ENCODE measurements at places on chromosomes 5 and 9.

DNA sequence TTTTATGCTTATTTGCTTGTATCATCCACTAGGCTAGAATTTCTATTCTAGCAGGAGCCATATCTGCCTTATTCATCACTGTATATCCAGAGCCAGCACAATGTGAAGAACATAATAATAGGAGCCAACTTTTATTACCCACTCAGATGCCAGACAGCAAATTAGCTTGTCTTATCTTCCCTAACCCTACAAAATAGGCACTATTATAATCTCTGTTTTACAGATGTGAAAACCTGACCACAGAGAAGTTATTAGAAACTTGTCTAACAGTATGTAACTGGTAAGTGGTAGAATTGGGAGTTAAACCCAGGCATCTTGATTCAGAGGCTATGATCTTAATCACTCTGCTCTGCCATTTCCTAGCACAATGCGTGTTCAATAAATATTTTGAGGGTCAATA is 579.5 kb downstream of the CAAP1 start:
- DNase-seq = no peak

DNA sequence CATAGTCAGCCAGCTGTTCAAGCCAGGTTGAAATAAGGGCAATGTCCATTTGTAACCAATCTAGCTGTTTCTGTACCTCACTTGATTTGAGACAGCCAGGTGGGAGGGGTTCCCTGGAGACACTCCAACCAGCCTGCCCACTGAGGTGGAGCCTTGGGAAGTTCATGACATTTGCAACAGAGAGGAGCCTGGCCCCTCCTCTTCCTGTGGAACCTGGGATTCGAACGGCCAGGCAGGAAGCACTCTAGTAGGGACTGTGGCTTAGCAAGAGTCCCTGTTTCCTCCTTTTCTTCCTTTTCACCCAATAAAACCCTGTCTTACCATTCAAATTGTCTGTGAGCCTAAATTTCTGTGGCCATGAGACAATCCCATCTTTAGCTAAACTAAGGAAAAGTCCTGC is 312.3 kb upstream of the NMUR2 start:
- DNase-seq = no peak

GRCh38 chr5:2748179-2748860 is 3.2 kb downstream of the IRX2 start:
- peak; percentile 39 for DNase-seq

GRCh38 chr9:1522219-1522767 is 472.1 kb downstream of the DMRT2 start:
- DNase-seq = no peak

DNA sequence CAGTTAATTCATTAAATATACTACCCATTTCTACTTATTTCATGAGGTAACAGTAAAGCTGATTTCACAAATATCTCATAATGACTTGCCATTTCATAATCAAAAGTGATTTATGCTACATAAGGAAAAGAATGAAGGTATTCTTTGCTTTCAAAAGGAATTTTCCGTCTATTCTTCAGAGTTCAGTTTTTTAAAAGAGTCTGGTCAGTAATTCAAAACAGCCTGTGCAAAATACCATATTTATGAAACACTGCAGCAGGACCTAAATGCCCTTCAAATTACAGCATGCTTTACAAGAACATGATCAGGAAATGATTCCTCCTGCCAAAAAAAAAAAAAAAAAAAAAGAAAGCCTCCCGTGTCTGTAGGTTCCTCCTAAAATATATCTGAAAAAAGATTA is 154.7 kb downstream of the KIAA0825 start:
- no peak for DNase-seq

- no peak for DNase-seq
Observed at GRCh38 chr9:7258688-7259396, 501.1 kb downstream of the KDM4C start.

DNA sequence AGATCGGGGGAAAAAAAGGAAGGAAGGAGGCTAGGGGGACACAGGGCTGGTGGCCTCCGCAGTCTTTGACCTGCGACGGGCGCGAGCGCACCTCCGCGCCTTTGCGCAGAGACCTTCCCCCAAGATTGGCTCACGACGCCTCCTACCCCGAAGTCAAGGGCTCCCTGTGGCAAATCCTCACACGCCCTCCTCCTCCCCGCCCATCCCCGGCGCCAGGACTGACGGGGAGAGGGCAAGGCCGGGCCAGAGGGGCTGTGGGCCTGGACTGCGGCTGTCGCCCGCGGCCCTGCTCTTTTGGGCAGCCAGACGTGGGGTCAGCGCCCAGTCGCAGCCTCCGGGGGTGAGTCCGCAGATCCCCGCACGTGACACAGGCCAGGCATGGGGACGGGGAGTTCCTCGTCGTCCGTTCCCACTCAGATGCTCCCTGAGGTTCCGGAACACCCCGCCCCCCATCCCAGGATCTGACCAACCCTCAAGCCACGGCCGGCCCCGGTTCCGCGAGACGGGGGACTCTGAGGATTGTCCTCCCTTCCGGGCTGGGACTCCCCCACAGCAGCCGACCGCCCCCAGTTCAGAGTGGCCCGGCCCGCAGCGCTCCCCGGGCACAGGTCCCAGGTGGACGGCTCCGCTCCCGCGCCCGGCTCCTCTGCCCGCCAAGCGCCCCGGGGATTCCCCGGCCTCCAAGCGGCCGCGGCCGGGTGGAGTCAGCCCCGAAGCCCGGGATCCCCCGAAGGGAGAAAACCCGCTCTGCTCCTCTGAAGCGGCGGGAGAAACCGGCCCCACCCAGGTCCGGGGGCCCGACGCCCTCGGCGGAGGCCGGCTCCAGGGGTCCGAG is 543 bp upstream of the ANKRD33B start:
- peak; percentile 59 for DNase-seq

- DNase-seq = no peak
Observed at GRCh38 chr5:56674441-56674840, 140.9 kb upstream of the MAP3K1 start.

- no peak for DNase-seq
Observed at GRCh38 chr9:124419832-124420489, 4.7 kb upstream of the PSMB7 start.

DNA sequence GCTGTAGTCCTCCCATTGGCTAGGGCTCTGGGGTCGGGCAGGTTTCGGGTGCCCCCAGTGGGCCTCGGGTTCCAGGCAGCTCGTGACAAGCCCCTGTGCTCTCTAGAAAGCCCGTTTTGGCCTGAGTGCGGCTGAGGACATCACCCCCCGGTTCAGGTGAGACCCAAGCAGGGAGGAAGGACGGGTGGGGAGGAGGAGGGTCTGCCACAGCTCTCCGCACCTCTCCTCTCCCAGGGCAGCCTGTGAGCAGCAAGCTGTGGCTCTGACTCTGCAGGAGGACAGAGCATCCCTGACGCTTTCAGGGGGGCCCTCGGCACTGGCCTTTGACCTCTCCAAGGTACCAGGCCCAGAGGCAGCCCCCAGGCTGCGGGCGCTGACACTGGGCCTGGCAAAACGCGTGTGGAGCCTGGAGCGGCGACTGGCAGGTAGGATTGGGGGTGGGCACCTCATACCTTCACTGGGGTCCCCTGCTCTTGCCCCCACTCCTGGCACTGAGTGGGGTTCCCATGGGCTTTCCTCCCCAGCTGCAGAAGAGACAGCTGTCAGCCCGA is 672 bp downstream of the PAXX start:
- DNase-seq = no peak

GRCh38 chr9:23663946-23664345 is 162.1 kb downstream of the ELAVL2 start:
- no peak for DNase-seq

- no peak for DNase-seq
Observed at GRCh38 chr5:135392256-135392655, 6.8 kb downstream of the MACROH2A1 start.

GRCh38 chr9:72292256-72292682 is 72.7 kb downstream of the ZFAND5 start:
- peak; percentile 32 for DNase-seq

GRCh38 chr9:132040808-132041207 is 38.9 kb downstream of the MED27 start:
- no peak for DNase-seq

DNA sequence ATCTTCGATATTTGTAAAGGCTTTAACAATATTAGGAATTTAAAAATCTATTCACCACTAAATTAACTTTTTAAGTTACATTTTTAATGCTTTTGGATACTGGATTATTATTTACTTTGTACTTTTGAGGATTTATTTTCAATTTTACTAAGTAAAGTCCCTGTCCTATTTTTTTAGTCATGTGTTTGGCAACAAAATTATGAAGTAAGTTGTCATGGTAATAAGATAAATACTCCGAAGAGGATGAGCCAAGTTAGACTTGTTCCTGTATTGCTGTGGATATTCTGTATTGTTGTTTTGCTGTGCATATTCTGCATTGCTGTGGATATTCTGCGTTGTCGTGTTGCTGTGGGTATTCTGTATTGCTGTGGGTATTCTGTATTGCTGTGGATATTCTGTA is 210.1 kb downstream of the MTRR start:
- no peak for DNase-seq

GRCh38 chr5:92976156-92976555 is 604.9 kb downstream of the NR2F1-AS1 start:
- DNase-seq = no peak

GRCh38 chr5:136309932-136310598 is 55.3 kb downstream of the TRPC7 start:
- no peak for DNase-seq

- DNase-seq = no peak
Observed at GRCh38 chr5:34721327-34721726, 65.2 kb downstream of the RAI14 start.

GRCh38 chr9:71285191-71285656 is 163.8 kb upstream of the TRPM3 start:
- DNase-seq = peak; percentile 56

DNA sequence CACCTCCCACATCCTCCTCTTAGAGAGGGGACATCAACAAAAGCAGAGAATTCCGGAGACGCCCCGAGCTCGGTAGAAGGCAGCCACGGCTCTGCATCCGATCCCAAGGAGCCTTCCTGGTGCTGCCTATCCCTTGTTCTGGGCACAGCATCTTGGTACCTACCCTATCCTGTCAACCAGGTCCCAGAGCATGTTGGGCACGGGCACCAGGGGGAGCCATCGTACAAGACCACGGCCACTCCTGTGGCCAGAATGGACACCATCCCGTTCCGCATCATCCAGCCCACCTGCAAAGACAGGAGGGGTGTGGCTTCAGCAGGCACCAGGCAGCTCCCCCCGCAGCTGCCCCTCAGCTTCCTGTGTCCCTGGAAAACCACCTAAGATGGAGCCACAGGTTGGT is 62.7 kb upstream of the ZNF354A start:
- DNase-seq = peak; percentile 59

DNA sequence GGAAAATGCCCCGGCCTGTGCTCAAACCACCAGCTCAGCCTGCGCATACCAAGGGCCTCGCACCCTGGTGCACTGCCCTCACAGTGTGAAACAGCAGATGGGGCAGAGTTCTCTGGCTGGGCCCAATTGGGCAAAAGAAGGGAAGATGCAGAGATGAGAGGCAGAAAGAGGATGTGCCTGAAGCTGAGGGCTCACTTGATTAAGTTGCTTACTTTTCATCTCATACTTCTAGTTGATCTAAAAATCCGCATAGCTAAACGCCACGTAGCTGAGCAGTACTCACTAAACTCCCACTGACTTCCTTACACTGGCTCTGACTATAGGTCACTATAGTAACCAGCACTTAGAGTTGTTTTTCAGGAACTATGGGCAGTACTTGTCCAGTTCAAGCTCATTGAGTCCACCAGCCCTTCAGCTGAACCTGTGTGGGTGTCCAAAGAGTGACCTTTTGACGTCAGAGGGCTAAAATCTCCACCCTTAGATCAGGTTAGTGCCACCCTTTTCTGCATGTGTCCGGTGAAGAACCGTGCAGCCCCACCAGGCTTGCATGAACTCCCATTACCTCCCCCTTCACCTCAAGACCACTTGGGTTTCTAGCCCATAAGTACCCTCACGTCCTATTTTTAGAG is 215.2 kb downstream of the AUH start:
- DNase-seq = no peak

- no peak for DNase-seq
Observed at GRCh38 chr5:178246624-178247279, 14.2 kb upstream of the PHYKPL start.

DNA sequence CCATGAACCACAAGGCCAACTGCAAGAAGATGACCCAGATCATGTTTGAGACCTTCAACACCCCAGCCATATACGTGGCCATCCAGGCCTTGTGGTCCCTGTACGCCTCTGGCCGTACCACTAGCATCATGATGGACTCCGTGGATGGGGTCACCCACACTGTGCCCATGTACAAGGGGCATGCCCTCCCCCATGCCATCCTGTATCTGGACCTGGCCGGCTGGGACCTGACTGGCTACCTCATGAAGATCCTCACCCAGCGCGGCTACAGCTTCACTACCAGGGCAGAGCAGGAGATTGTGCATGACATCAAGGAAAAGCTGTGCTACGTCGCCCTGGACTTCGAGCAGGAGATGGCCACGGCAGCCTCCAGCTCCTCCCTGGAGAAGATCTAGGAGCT is 153.7 kb downstream of the CAVIN4 start:
- DNase-seq = no peak

GRCh38 chr5:144377207-144377606 is 206.5 kb downstream of the KCTD16 start:
- DNase-seq = no peak

DNA sequence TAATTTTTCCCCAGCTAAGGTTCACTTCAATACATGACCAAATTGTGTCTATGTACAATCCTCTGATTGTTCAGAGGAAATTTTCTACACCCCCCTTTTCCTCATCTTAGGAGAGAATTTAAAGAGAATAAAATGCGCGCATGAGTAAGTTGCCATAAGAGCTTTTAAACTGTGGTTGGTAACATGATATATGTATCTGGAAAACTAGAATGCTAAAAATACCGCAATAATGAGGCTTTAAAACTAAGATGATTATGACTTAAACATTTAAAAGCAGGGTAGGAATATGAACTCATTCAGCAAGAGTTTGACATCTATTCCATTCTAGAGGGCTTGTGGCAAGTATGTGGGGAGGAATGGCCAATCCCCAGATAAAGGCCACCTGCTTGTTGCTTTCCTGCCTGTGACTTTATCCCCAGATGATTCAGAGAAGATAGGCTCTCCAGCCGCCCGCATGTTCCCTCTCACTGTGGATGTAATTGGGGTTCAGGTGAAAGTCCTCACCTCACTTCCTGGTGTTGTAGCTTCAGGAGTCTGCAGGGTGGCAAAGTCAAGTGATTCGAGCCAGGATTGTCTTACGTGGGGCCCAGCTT is 26.5 kb upstream of the BASP1 start:
- peak; percentile 39 for DNase-seq

- DNase-seq = peak; percentile 81
Observed at GRCh38 chr9:107732781-107733522, 243.4 kb upstream of the KLF4 start.

DNA sequence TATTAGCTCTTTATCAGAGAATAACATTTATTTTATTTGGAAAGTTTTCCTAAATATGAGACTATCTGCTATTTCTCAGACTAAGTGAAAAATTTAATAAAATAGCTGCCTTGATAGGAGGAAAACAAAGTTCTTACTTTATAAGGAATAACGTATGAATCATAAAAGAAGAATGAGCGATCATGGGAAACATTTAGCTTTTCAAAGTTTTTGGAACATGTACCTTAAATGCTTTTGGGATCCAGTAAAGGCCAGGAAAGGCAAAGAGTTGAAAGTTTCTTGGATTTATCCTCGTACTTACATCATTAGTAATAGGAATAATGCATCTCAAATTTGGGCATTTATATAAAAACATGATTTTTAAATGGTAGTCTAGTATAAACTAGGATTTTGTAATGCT is 19.4 kb downstream of the OGN start:
- no peak for DNase-seq

Data from Daoy (cell line).